ENCODE measurements at places on chromosomes 2 and 18.

GRCh38 chr2:164542581-164543021, 78.7 kb downstream of the GRB14 start:
- no peak for DNase-seq

GRCh38 chr18:45332871-45333270, 282.4 kb upstream of the SLC14A2 start:
- no peak for DNase-seq

DNA sequence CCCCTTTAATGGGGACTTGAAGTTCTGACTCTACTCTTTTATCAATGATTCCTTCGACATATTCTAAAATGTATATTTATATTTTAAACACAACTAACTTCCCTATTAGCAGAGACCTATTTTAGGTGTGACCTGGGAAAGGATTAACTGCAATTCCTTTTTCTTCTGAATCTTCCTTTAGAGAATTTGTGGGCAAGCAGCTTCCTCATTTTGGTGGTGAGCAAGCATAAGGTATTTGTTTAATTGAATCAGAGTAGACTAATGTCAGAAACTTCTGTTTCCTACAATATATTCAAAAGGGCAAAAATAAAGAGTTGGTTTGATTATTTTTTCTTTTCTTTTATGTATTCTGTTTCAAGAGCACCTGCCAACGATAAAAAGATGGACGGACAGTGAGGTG, 237.0 kb downstream of the IKZF2 start:
- DNase-seq, result no peak

- no peak for DNase-seq
Observed at GRCh38 chr2:236970656-236971010, 115.1 kb upstream of the COPS8 start.

GRCh38 chr18:10231220-10231619, 223.2 kb upstream of the APCDD1 start:
- no peak for DNase-seq

- DNase-seq, result no peak
Observed at GRCh38 chr2:113187771-113188170, 14.0 kb downstream of the PSD4 start.

GRCh38 chr2:60966507-60967405, 50.8 kb upstream of the PEX13 start:
- DNase-seq, result no peak

GRCh38 chr2:213022987-213023386, 128.4 kb downstream of the IKZF2 start:
- DNase-seq, result no peak

- no peak for DNase-seq
Observed at GRCh38 chr2:174172802-174173355, 75.5 kb downstream of the OLA1 start.

GRCh38 chr2:50765146-50765545, 266.8 kb downstream of the NRXN1 start:
- DNase-seq, result no peak

- no peak for DNase-seq
Observed at GRCh38 chr2:173185437-173185836, 109.8 kb downstream of the MAP3K20 start.

All from iPS DF 6.9 (cell line).